ENCODE measurements at places on chromosomes 6 and 20.

- DNase-seq, result no peak
Observed at GRCh38 chr6:46062312-46062711, 46.7 kb upstream of the CLIC5 start.

- DNase-seq, result no peak
Observed at GRCh38 chr6:116665464-116665863, 3.1 kb downstream of the ZUP1 start.

DNA sequence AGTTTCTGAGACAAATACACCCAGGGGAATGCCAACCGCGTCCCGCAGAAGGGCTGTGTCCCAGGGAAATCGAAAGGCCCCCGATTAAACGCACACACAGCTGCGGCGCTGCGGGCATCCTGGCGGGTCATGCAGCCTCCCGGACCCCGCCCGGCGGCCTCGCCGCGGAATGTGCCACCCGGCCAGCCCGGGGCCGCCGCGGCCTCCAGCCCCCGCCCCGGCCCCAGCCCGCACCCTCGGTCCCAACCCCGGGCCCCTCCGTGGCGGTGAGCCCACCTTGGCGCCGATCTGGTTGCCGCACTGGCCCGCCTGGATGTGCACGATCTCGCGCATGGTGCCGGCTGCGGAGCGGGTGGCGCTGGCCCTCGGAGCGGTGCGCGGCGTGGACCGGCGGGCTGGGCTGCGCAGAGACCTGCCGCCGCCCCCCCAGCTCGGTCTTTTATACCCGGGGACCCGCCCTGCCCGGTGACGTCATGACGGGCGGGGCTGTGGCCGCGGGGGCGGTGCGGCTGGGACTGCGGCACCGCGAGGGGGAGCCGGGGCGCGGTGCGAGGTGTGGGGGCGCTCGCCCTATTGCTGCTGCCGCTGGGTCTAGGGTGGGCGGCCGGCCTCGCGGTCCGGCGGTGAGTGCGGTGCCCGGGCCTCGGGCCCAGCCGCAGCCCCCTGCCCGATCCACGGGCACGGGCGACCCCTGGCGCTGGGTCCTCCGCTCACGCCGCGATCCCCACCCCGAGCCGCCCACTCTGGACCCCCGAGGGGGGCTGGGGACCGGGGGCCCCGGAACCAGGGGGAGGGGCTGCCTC is at the start of gene TUBB2A:
TUBB2A (minus strand) TSS at position 414 of the 803 bp plus-strand sequence; CDS start at position 333, 81 bp downstream.
- peak; percentile 66 for DNase-seq

DNA sequence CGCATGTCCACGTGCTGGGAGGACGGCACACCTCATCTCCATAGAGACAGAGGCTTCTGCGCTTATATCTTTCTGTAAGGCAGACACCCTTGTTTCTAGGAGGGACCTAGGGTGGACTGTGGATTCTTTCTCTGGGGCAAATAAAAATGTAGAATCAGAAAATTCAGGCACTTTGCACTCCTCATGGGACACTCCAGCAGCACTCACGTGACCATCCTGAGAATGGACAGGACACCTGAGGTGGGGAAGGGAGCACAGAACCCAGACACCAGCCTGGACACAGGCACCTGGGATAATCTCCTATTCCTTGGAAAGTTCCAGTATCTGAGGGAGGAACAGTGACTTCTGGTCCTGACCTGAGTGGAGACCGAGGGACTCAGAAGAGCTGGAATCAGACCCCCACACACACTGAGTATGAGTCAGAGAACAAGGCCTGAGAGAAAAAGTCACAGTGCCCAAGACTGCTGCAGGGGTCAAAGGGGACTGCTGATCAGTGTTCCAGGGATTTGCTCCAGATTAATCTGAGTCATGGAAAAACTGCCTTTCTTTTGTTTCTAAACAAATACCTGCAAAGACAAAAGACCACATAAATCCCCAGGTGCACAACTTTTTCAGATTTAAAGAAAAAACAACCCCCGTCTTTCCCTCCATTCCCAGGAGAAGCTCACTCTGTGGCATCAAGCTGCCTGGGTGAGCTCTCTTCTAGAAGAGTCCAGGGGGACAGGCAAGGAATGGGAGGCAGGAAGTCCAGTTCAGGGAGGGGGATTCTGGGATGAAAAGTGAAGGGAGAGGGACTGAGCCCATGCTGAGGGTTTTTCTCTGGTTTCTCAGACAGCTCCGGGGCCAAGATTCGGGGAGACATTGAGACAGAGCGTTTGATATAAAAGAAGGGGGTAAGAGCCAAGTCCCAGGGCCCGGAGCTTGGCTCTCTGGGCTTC is 35.6 kb upstream of the MICB start:
- DNase-seq, result no peak

- peak; percentile 26 for DNase-seq
Observed at GRCh38 chr6:77466055-77466450, 2.8 kb upstream of the HTR1B start.

DNA sequence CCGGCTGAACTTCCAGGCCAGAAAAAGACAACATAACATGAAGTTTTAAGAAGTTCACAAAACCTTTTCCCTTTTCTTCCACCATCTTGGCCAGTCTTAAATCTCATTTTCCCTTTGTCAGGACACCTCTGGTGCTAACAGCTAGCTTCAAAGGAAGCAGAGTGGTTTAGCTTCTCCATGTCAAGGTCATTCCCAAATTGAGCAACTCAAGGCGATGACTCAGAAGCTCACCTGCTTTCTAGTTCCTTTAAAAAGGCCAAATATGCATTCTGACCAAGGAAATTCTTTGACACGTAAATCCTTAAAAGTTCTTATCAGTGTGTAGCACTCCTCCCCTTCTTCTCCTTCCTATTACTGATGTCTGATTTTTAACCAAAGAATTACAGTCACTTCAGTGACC is 69.6 kb upstream of the VGLL2 start:
- DNase-seq, result no peak

GRCh38 chr6:25586927-25587326 is 65.1 kb upstream of the SCGN start:
- DNase-seq, result no peak

GRCh38 chr20:4281258-4282055 is 266.1 kb upstream of the RNF24 start:
- DNase-seq, result no peak
